Astrocyte (in vitro differentiated cells and primary cell): ENCODE measurements at places on chromosomes 3 and 15.
A peak's percentile ranks its signal among the peaks of the same experiment; 100 is the strongest.

DNA sequence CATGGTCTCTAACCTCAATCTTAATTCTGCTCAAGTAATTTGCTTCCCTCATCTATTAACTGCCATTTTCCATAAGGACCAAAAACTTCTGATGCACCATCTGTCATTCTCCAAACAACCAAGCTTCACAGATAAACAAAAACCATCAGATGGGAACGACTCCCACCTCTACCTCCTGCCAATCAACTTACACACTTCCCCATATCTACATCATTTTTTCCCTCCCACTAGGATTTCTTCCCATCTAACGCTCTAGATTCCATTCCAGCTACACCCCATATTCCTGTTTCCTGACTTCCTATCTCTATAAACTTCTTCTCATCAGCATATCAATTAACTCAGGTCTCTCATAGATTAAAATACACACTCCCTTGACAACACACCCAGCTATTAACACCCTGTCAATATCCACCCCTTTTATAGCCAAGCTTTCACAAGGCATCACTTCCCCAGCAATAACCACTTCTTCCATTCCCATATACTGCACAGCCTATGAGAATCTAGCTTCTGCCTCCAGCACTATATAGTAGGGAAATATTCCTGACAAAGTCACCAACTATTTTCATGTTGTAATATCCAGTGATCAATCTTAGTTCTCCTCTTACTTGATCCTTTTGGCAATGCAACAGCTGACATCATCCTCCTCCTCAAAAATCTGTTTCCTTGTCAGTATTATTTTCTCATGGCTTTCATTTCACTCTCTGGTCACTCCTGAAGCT, 39.2 kb downstream of the SNX4 start:
- peak; percentile 76 for DNase-seq

GRCh38 chr15:95127356-95127755, 896.0 kb downstream of the MCTP2 start:
- no peak for DNase-seq

GRCh38 chr3:13400114-13400673, 19.9 kb downstream of the NUP210 start:
- DNase-seq: no peak

DNA sequence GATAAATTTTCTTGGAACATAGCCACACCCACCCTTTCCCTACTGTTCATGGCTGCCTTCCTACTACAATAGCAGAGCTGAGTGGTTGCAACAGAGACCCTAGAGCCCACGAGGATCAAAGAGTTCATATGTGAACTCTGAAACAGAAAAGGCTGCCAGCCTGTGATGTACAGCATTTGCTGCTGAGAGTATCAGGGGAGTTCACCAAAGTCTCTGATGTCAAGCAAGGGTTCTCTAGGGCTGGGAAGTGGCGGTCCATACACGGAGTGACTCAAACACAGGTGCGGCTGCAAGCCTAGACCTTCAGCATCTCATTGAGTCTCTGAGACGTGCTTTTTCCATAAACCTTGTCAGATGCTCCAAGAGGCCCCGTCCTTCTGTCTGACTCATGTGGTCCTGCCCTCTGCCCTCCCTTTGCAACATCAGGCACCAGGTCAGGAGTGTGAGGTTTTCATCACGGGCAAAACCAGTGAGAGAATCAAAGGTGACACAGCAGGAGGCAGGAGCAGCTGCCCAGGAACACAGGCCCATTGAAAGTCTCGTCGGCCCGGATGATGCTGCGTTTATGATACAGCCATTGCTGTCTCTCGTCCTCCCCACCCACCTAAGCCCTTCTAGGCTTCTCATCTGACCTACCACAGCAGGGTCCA, 42.9 kb downstream of the PCSK6 start:
- no peak for DNase-seq

GRCh38 chr3:117995842-117996437, 1038.7 kb downstream of the IGSF11 start:
- DNase-seq: no peak

DNA sequence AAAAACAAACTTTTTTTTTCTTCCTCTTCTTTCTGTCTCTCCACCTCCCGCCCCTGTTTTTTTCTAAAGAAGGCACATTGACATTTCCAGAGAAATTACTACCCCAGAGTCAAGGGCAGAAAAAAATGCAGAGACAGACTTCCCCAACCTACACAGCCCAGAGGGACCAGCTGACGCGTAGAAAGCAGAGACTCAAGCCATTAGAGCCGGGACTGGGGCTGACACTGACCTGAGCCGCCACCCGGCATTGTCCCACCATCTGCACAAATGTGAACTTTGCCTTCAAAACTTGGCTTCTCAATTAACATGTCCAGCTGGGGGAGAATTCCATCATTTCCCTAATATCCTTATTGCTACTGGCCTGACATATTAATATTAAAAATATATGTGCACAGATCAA, 385.6 kb downstream of the NR2F2 start:
- no peak for DNase-seq

- no peak for DNase-seq
Observed at GRCh38 chr3:170189398-170190256, 8.1 kb upstream of the PHC3 start.

- DNase-seq: no peak
Observed at GRCh38 chr15:89175617-89176191, 45.7 kb downstream of the RLBP1 start.

GRCh38 chr3:157261000-157261399, 101.1 kb upstream of the CCNL1 start:
- peak; percentile 85 for DNase-seq

- DNase-seq: no peak
Observed at GRCh38 chr15:63344731-63345390, 36.8 kb downstream of the CA12 start.

DNA sequence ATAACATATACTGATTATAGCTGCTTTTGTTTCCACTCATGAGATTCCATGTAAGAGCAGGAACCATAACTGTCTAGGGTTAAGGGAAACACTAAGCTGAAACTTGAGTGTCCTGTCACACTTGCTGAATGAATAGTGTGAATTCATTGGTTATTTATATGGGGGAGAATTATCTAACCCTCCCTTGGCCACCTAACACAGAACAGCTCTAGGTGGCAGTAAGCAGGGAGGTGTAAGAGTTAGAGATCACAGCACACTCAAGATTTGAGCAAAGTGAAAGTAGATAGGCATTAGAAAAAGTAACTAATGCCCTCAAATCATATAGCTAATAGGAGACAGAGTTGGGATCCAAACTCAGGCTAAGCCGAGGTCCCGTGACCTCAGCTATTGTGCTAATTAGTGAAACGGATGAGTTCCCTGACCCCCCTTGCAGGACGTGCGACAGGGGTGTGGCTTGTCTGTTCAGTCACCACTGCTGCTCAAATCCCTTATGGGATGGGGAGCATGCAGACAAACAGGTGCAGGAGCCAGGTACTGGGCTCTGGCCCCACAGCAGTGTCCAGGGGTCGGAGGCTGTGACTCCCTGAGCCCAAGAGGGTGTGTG, 27.7 kb upstream of the ANO10 start:
- DNase-seq: no peak

DNA sequence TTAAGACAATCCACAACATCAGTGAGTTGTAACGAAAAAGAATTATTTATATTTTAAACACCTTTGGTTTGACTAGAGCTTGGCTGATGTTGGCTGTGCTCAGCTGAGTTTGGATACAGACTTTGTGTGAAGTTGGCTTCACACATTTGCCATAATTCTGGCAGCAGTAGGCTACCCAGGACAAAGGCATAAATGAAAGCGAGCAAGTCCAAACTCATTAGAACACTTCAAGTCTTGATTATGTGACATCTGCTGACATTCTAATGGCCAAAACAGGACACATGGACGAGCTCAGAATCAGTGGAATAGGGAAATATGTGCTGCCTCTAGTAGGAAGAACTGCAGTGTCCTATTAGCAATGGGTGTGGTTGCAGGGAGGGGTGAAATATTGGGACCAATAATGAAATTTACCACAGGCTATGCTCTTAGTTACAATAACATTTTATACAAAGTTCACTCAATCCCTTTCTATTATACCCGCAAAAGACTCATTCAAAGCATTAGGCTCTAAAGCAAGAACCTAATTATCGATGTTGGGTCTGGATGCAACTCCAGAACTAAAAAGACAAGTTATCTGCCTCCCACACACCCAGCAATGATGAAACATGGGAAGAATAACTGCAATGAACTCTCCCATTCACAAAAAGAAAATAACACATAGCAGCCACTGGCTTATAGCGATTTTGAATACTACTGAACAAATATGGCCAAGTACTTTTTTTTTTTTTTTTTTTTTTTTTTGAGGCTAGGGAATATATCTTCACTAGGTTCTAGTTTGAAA, 493.9 kb upstream of the RASGRP1 start:
- no peak for DNase-seq

DNA sequence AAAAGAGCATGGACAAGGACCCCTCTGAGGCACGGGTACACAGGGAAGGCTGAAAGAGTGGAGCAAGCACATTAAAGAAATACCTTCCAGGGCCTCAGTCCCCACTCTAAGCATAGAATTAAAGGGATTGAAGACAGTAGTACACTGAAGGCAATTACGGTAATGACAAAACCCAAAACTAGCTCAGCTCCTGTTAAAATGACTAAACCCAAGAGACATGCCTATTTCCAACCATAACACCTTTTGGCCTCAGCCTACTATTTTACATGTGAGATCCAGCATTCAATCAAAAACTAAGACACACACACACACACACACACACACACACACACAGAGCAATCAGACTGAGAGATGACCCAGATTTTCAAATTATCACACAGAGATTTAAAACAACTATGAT, 19.8 kb downstream of the MAP4 start:
- DNase-seq: no peak

DNA sequence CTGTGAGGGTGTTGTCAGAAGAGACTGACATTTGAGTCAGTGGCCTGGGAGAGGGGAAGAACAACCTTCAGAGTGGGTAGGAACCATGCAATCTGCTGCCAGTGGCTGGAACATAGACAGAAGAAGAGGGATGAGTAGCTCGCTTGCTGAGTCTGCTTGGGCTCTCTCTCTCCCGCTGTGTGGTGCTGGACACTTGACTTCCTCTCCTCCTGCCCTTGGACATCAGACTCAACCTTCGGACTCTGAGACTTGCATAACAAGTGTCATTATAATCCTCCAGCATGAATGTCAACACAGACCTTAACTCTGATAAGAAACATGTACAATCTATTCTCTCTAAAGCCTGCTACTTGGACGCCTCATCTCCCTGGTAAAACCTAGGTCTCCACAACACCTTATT, 5.9 kb upstream of the NMD3 start:
- DNase-seq: no peak

- peak; percentile 60 for DNase-seq
Observed at GRCh38 chr3:40780291-40780924, 255.6 kb downstream of the ZNF621 start.

DNA sequence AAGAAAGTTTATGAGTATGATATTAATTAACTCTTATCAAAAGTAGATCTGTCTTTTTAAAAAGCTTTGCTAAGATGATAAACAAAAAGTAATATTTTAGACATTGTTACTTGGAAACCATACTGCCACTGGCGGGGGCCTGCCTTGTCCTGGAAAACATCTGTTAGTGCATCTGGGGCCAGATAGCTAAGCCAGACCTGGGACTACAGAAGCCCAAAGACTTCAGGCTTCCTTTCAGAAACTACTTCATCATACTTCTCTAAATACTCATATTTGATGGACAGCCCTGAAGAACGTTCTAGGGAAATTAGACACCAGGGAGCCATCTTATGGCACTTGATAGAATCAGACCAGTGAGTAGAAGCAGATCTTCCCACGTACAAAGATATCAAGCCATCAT, 795.4 kb upstream of the SEMA6D start:
- no peak for DNase-seq

GRCh38 chr3:71905426-71905825, 120.5 kb upstream of the PROK2 start:
- no peak for DNase-seq

- DNase-seq: no peak
Observed at GRCh38 chr15:65339920-65340319, 35.4 kb downstream of the RNU5B-1 start.

- no peak for DNase-seq
Observed at GRCh38 chr15:99427668-99428361, 138.0 kb upstream of the MEF2A start.

DNA sequence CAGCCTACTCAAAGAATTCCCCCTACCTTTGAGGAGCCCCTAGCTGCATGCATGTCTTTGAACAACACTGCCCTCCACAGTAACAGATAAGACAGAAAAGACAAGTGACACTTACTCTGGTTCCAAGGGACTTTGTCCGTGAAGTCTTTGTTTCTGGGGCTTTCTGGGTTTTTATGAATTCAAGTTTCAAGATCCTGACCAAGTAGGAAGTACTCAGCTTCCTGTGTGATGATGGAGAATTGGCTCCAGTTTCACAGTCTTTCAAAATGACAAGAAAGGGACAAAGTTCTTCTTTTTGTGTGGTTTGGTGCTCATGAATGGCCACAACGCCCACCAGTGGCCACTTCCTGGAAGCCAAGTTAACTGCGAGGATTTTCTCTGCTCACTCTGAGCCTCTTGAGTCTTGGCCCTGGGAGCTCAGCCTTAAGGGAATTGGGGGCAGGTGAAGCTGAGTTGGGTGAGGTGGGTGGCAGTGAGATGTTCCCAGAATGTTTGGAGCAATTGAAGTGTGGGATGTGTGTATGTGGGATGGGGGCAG, at the start of gene CCR1:
Gene CCR1, minus strand, starts transcription at position 147 of the 538 bp plus-strand sequence. CDS start 4,000 bp downstream, outside the sequence.
- peak; percentile 6 for DNase-seq

DNA sequence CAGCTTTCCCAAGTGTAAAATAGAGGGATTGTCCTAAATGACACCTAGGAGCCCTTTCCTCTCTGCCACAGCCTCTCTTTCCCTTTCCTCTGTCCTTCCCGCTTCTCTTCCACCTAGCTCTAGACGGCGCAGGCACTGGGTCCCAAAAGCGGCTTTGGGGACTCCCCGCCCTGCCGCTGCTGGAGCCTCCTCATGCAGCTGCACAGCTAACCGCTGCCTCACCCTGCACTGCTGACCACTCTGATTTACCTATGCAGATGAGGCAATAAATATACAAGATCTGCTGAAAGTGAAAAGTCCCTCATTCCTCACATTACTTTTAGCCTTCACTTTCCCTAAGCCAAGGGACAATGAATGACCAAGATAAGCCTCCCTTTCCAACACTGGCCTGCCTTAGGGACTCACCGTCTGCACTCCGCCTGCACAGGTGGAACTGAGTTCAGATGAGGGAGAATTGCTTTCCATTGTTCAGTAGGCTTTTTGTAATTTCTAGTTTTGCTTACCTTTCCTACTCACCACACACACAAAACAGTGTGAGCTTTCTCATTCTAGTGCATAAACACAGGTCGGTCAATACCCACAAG, 197.5 kb upstream of the BCL6 start:
- no peak for DNase-seq

GRCh38 chr15:53559364-53560277, 199.8 kb downstream of the WDR72 start:
- DNase-seq: no peak

GRCh38 chr3:3177861-3178497, 1.5 kb downstream of the CRBN start:
- peak; percentile 11 for DNase-seq

GRCh38 chr3:125594581-125595011, 701 bp downstream of the OSBPL11 start:
- no peak for DNase-seq

- no peak for DNase-seq
Observed at GRCh38 chr3:52406231-52406661, 38.7 kb downstream of the SEMA3G start.
